A673 (cell line): ENCODE measurements at places on chromosomes 12 and 14.
A peak's percentile ranks its signal among the peaks of the same experiment; 100 is the strongest.

- no peak overlapping the region for H3K27ac ChIP-seq
- DNase-seq: no peak
- H3K4me3 ChIP-seq: no peak overlapping the region
- H3K36me3 ChIP-seq: peaks cover 76% of the 10 kb centered on the region
- H3K4me1 ChIP-seq: no peaks in the 10 kb centered on the region
Measured at GRCh38 chr14:99503848-99504453, 22.7 kb downstream of the CCNK start.

GRCh38 chr12:120365675-120366340 is 3.2 kb downstream of the MSI1 start:
- no peak overlapping the region for H3K27ac ChIP-seq
- H3K27me3 ChIP-seq: peaks cover 31% of the 10 kb centered on the region
- H3K4me1 ChIP-seq: peaks cover 22% of the 10 kb centered on the region
- H3K36me3 ChIP-seq: no peaks in the 10 kb centered on the region

DNA sequence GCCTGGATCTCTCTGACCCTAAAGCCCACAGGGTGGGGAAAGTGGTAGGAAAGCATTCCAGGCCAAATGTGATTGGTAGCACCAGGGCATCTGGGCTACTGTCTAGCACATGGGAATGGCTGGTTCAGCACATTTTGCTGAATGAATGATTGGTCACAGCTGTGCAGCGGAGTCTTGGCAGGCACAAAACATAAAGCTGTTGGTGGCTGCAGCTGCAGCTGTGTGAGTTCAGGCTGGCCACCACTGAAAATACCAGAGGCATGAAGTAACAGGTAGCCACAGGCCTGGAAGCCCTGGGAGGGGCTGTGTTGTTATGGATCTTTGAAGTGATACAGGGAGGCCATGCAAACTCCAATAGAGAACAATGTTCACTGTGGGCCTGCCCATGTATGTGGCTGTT is 72.7 kb downstream of the MYRFL start:
- no peaks in the 10 kb centered on the region for H3K36me3 ChIP-seq
- no peak overlapping the region for H3K27ac ChIP-seq
- peaks cover 3% of the 10 kb centered on the region for H3K27me3 ChIP-seq
- peaks cover 14% of the 10 kb centered on the region for H3K4me1 ChIP-seq
- peak; percentile 58 for DNase-seq
- no peak overlapping the region for H3K4me3 ChIP-seq

DNA sequence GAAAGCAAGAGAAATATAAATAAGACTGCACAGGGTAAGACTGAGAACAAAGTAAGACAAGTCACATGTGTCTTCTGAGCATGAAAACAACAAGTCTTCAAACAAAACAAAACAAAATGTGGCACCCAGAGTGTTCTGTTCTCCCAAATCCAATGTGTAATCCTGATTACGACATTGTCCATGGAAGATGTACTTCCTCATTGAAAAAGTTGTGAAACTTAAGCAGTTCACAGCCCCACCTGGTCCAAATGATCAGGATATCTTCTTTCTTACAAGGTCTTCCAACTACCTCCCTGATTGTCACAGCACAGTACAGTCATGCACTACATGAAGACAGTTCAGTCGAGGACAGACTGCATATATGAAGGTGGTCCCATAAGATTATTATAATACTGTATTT is 23.3 kb upstream of the NEK9 start:
- no peaks in the 10 kb centered on the region for H3K27me3 ChIP-seq
- DNase-seq: no peak
- H3K4me1 ChIP-seq: peaks cover 10% of the 10 kb centered on the region

GRCh38 chr12:59040043-59040442 is 119.7 kb upstream of the LRIG3 start:
- no peak overlapping the region for H3K4me3 ChIP-seq
- H3K27me3 ChIP-seq: no peaks in the 10 kb centered on the region
- H3K27ac ChIP-seq: no peak overlapping the region

DNA sequence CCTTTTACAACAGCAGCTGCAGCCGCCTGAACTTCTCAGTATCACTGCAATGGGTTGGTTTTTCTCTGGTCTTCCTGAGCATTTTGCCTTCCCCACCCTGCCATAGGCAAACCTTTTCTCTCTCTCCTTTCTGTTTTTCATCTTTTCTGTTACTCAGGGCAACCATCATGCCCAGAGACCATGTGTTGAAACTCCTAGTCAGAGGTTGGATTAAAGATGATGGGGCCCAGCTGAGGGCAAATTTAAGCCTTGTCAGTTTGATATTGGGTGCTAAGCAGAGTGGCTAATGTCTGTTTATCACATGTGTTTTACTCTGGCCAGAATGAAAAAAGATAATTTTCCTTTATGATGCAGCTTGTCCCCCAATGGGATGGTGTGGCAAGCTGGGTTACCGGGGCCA is 107.9 kb upstream of the PMCH start:
- no peaks in the 10 kb centered on the region for H3K36me3 ChIP-seq
- no peak overlapping the region for H3K4me3 ChIP-seq
- DNase-seq: no peak
- H3K4me1 ChIP-seq: no peaks in the 10 kb centered on the region

GRCh38 chr12:62520361-62520760 is 53.7 kb downstream of the MON2 start:
- no peaks in the 10 kb centered on the region for H3K36me3 ChIP-seq
- no peak overlapping the region for H3K4me3 ChIP-seq
- peaks cover 13% of the 10 kb centered on the region for H3K4me1 ChIP-seq
- H3K27ac ChIP-seq: no peak overlapping the region
- H3K27me3 ChIP-seq: no peaks in the 10 kb centered on the region
- DNase-seq: no peak

DNA sequence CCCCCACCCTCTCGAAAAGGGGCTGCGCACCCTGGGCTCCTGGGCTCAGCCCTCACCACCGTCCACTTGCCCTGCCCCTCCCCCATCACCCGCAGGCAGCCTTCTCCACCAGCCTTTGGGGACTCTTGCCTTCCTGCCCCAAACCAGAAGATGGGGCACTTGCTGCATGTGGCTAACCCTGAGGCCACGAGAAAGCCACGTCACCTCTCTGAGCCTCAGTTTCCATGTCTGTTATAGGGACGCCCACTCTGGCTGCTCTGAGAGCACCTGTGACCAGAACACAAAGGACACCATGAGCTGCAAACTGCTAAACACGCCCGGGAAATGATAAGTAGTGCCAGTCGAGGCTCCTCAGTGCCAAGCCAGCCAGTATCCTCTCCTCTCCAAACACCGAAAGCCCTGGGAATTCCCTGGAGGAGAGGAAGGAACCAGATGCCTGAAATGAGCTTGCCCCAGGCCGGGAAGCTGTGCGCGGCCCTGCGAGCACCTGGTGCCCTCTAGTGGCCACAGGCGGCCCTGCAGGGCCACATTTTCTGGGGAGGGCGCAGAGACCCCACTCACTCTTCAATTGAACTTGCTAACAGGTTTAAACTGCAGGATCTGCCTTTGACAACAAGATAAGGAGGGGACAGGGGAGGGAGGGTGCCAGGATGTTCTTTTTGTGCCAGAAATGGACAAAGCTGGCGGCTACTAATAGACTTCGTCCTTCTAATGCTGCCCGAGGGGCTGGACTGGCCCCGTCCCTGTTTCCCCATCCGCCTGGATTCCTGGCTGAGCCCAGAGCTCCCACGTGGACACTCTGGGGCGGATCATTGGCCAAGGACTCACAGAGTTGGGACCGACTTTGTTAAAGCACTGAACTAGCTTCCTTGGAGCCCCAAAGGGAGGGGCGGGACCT is 10.2 kb upstream of the SERPINA9 start:
- no peak overlapping the region for H3K4me3 ChIP-seq
- peaks cover 6% of the 10 kb centered on the region for H3K4me1 ChIP-seq

DNA sequence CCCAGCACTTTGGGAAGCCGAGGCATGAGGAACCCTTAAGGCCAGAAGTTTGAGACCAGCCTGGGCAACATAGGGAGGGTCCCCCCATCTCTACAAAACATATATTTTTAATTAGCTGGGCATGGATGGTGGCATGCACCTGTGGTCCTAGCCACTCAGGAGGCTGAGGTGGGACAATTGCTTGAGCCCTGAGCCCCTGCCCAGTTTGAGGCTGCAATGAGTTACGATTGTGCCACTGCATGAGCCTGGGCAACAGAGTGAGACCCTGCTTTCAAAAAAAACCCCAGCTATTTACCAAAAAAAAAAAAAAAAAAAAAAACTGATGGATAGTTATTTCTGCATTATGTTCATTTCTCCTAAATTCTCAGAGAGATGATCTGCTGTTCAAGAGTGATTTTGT is 230.0 kb downstream of the SOX5 start:
- no peak overlapping the region for H3K27ac ChIP-seq
- DNase-seq: no peak
- no peaks in the 10 kb centered on the region for H3K4me1 ChIP-seq
- H3K4me3 ChIP-seq: no peak overlapping the region
- H3K36me3 ChIP-seq: no peaks in the 10 kb centered on the region
- H3K27me3 ChIP-seq: no peaks in the 10 kb centered on the region

DNA sequence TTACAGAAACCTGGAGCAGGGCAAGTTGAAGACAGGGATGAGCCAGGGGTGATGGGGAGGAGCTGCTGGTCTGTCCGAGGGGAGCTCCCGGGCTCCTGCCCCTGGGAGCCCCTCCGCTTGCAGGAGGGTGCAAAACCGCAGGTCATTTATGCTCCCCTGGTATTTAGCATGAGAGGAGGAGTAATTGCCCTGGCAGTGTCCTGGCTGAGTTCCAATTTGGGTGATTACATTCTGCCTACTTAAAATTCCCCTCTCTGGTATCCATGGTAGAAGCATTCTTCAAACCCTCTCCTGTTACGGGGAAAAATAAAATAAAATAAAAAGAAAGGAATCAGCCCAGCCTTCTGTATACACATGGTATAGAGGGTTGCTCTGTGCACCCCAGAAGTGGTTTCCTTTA is 61.7 kb upstream of the VRK1 start:
- H3K4me3 ChIP-seq: no peak overlapping the region
- no peaks in the 10 kb centered on the region for H3K27me3 ChIP-seq
- DNase-seq: peak; percentile 73
- H3K36me3 ChIP-seq: no peaks in the 10 kb centered on the region
- H3K4me1 ChIP-seq: peaks cover 12% of the 10 kb centered on the region
- no peak overlapping the region for H3K27ac ChIP-seq

GRCh38 chr12:121288986-121289385 is 7.5 kb downstream of the CAMKK2 start:
- H3K4me1 ChIP-seq: no peaks in the 10 kb centered on the region
- DNase-seq: no peak
- no peak overlapping the region for H3K4me3 ChIP-seq

DNA sequence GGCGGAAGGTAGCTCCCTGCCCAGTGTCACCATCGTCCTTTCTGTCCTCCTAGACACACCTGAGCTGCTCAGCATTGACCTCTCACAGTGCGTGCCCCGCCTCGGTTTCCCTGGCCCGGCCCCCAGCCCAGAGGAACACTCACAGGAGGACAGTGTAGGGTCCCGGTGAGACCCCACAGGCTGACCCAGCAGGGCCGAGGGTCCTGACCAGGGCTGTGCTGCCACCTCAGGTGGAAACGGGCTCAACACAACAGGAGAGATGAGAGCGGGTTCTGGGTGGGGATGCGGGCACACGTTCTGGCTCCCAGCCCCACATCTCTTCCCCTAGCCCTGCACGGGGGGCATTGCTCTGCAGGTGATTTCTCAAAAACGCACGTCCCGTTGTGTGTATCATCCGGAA is 98.1 kb downstream of the PIWIL1 start:
- H3K27ac ChIP-seq: no peak overlapping the region
- H3K36me3 ChIP-seq: no peaks in the 10 kb centered on the region
- DNase-seq: no peak

GRCh38 chr12:80193865-80194264 is 94.5 kb downstream of the OTOGL start:
- DNase-seq: no peak
- H3K36me3 ChIP-seq: no peaks in the 10 kb centered on the region
- no peaks in the 10 kb centered on the region for H3K27me3 ChIP-seq
- no peaks in the 10 kb centered on the region for H3K4me1 ChIP-seq
- H3K27ac ChIP-seq: no peak overlapping the region
- H3K4me3 ChIP-seq: no peak overlapping the region

DNA sequence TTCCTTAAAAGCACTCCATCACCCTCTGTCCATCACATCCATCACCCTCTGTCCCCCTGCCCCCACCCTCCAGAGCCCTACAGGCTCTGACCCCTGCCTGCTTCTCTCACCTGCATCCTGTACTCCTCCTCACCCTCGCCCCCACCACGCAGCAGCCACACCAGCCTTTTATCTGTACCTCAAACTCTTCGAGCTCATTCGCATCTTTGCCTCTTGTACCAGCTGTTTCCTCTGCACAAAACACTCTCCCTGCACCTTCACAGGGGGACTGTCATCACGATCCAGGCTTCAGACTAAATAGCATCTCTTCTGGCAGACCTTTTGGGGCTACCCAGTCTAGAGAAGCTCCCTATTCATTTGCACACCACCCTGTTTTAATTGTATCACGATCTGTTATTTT is 24.1 kb downstream of the TMEM229B start:
- no peak overlapping the region for H3K27ac ChIP-seq
- H3K27me3 ChIP-seq: no peaks in the 10 kb centered on the region
- no peaks in the 10 kb centered on the region for H3K36me3 ChIP-seq
- DNase-seq: no peak

DNA sequence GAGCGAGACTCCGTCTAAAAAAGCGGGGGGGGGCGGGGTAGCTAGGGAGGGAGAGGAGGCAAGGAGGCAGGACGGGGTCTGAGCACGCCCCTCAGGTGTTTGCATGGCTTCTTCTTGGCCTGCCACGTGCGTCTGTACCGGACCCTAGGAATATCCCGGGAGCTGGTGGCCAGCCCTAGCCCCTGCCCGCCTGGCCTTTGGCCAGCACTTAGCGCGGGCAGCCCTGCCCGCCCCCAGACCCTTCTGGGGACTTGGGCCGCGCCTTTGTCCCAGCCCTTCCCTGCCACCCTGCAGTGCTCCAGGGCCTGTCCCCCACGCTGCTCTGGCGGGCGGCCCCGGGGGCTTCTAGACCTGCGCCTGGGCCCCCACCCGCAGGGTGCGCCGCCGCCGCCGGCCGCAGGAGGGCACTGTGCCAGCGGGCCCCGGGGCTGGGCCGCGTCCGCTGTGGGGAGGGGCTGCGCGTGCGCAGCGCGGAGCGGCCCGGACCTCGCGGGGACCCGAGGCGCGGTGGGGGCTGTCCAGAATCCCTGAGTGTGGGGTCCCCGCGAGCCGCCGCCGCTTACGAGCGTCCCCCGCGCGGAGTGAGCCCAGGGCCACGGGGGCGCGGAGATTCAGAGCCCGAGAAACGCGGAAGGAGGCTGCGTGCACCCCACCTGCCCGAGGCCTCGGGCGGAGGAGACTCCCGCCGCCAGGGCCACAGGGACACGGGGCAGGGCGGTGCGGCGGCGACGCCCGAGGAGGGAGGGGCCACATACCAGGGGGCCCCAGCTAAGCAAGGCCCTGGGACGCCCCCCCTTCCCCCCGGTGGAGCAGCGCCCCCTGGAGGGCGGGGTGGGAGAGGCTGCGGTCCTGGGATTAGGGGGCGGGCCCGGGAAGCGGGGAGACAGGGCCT is 21.0 kb downstream of the SLC25A29 start:
- peak; percentile 79 for DNase-seq
- peaks cover 3% of the 10 kb centered on the region for H3K4me1 ChIP-seq
- peak overlapping the region; percentile 94 for H3K27ac ChIP-seq
- H3K27me3 ChIP-seq: no peaks in the 10 kb centered on the region
- H3K36me3 ChIP-seq: peaks cover 7% of the 10 kb centered on the region

- H3K4me1 ChIP-seq: no peaks in the 10 kb centered on the region
- H3K27me3 ChIP-seq: no peaks in the 10 kb centered on the region
- no peaks in the 10 kb centered on the region for H3K36me3 ChIP-seq
- H3K27ac ChIP-seq: no peak overlapping the region
- DNase-seq: no peak
Measured at GRCh38 chr14:78709795-78710557, 539.8 kb downstream of the NRXN3 start.
